ENCODE measurements at places on chromosomes 2 and 18.

DNA sequence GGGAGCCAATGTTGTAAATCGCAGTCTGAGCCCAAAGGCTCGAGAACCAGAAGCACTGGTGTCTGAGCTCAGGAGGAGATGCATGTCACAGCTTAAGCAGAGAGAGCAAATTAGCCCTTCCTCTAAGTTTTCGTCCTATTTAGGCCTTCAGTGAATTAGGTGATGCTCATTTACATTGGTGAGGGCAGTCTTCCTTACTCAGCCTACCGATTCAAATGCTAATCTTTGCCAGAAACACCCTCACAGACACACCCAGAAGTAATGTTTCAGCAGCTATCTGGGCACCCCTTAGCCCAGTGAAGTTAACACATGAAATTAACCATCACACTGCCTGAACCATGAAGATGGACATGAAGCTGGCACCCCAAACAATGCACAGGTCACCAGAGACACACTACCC is 385.1 kb downstream of the STK39 start:
- no peak for DNase-seq

- no peak for DNase-seq
Observed at GRCh38 chr2:54259413-54260240, 3.6 kb upstream of the TSPYL6 start.

GRCh38 chr2:238483656-238484055 is 56.9 kb downstream of the ASB1 start:
- DNase-seq: no peak

- DNase-seq: no peak
Observed at GRCh38 chr2:222799262-222799918, 61.4 kb upstream of the ACSL3 start.

DNA sequence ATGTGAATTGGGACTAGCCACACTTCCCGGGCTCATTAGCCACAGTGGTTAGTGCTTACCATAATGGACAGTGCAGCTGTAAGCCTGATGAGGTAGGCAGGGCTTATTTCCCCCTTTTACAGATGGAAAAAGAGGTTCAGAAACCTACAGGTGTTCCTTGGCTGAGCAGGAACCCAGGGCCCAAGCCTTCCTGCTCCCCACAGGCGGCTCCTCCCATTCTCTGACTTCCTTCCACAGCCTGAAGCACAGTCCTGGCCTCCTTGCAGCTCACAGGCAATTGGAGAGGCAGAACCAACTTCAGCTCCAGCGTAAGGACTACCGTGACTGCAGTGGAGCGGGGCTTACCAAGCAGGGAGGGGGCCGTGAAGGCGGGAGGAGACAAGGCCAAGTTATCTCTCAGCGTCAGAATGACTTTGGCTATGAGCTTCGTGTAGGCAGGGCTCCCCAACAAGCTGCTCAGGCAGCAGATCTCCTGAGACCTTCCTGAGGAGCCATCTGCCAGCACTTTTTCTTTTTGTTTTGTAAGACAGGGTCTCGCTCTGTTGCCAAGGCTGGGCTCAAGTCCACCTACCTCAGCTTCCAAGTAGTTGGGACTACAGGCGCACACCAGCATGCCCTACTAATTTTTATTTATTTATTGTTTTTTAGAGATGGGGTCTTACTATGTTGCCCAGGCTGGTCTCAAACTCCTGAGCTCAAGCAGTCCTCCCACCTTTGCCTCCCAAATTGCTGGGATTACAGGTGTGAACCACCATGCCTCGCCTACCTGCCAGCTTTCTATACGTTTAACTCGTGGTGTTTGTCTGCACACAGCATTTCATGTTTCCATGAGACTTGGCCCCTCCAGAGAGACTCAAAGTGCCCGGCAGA is 34.2 kb upstream of the NT5DC4 start:
- no peak for DNase-seq

DNA sequence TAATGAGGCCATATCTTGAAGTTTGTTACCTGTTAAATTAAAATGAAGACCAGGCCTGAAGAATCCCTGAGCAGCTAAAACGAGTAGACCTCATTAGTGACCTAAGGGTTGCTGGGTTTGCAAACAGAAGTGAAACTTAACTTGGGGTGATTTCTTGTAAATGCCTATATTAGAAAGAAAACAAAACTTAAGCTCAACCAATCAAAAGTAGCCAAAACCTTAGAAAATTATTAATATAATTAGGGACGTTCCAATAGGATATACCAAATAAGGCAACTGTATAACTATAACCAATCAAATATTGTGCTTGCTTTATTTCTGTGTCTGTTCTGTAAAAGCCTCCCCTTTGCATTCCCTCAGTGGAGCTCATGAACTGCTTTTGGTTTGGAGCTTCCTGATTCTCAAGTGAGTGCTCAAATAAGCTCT is 137.9 kb upstream of the VRK2 start:
- DNase-seq: no peak

DNA sequence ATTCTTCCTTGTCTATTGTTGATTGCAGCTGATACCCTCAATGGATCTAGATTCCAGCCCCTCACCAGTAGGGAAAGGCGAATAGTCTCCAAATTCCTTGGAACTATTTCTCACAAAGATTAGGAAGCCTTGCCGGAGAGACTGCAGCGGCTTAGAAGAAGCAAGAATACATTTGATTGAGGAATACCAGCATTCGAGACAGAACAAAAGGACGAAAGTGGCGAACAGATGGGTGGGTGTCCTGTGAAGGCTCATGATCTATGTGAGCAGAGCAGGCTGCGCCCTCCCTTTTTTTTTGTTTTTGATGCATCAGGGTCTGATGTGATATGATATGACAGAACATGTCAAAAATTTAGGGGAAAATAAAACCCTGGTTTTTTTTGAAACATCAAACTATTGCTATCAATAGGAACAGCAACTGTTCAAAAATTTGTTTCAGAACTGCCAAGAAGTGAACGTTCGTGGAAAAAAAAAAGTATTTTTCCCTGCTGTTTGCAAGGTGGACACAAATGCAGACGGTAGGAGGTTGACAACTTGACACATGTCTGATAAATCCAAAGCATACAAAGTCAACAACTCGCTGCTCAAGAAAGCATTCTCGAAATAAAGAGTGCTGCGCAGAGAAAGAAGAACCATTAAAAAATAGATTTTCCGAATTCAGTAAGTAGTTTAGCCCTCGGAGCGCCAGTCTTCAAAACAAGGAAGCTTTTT is 49.1 kb downstream of the PTGR3 start:
- no peak for DNase-seq

GRCh38 chr2:207403950-207404349 is 125.8 kb upstream of the CREB1 start:
- DNase-seq: no peak

DNA sequence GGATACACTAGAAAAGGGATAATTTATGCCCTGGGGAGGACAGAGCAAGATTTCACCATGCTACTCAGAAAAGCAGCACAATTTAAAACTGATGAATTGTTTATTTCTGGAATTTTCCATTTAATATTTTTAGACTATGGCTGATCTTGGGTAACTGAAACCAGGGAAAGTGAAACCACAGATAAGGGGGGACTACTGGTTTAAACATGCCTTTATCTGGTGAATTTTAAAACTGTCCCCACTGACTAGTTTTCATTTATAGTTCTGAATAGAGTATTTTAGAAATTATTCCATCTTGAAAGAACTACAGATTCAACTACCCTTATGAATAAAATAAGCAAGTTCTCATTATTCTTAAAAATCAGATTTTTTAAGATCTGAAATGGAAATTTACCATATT is 15.0 kb downstream of the NFU1 start:
- DNase-seq: no peak

- DNase-seq: no peak
Observed at GRCh38 chr2:47028171-47028570, 112.6 kb upstream of the MCFD2 start.

GRCh38 chr2:232316461-232317330 is 61.9 kb upstream of the ALPP start:
- DNase-seq: no peak

- no peak for DNase-seq
Observed at GRCh38 chr2:110101280-110101844, 14.3 kb downstream of the MALL start.

- no peak for DNase-seq
Observed at GRCh38 chr2:53242090-53242489, 525.5 kb upstream of the CHAC2 start.

GRCh38 chr18:45462179-45462578 is 153.1 kb upstream of the SLC14A2 start:
- DNase-seq: no peak
